ENCODE measurements at places on chromosomes 16 and 17.

DNA sequence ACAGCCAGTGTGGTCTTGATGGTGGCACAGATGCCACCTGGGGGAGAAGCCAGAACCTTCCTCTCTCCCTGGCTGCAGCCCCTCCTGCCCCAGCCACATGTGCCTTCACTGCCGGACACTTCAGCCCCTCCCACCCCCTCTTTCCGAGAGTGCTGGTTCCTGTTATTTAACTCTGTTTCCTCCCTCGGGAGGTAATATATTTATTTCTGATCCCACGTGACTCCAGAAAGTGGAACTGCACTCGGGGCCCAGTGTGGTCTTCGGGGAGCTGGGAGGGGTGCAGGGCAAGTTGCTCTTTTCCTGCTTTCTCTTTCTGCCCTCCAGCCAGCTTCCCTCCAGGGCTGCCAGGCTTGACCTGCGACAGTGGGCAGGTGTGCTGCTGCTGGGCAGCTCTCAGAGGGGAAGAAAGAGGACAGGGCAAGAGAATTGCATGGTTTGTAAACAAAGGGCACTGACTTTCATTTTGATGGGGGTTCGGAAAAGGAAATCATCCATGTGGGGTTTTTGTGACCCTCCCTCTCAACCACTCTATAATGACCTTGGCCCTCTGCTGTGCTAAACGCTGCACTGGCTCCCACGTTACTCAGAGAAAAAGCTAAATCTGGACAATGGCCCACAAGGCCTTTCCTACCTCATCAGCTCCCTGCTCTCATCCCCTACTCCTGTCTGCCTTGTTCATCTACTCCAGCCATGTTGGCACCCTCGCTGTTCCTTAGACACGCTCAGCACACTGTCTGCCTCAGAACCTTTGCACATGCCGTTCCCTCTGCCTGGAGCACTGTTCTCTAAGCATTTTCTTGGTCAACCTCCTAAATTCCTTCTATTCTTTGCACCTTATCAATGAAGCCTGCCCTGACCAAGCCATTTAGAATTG, 8.2 kb upstream of the CIITA start:
- no peak for DNase-seq

DNA sequence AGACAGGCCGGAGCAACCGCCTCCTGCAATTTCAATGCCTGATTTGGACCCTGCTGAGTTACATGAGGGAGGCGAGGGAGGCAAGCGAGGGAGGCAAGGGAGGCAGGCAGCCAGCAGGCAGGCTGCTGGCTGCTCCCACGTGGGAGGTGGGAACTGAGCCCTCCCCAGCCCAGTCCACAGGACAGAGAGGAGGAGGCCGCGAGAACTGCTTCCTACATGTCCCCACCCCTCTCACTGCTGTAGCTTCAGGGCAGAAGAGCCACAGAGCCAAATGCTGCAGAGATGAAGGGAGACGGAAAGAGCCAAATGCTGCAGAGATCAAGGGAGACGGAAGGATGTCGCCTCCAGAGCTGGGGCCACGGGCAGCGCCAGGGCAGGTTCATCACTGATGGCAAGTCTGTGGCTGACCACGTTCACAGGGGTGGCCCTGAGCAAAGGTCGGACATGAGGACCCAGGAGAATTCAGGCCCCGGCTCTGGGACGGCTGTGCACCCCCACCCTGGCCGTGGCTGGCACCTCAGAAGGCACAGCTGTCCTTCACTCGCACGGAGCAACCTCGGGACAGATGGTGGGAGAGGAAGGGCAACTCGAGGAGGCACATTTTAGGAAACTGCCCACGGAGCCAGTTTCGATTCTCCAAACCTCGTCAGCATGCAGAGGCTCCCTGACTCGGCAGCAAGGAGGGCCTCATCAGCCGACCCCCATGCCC, 21.5 kb downstream of the RPH3AL start:
- no peak for DNase-seq

DNA sequence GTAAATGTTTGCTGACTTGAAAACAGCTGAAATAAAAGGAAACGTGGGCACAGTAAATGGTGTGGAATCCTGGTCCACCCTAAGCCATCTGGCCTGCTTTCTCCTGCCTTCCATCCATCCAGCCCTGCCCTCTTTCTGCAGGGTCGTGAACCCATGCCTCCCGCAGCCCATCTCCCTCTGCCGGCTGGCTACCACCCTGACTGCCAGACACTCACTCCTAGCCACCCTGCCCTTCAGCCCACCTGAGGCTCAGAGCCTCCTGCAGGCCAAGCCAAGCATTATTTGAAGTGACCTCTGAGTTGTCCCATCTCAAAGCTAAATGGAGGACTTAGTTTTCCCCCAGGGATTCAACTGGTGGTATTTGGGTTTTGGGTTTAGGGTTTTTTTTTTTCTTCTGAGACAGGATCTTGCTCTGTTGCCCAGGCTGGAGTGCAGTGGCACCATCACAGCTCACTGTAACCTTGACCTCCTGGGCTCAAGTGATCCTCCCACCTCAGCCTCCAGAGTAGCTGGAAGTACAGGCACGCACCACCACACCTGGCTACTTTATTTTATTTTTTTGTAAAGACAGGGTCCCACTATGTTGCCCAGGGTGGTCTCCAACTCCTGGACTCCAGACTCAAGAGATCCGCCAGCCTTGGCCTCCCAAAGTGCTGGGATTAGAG, 8.4 kb downstream of the ZDHHC1 start:
- no peak for DNase-seq

DNA sequence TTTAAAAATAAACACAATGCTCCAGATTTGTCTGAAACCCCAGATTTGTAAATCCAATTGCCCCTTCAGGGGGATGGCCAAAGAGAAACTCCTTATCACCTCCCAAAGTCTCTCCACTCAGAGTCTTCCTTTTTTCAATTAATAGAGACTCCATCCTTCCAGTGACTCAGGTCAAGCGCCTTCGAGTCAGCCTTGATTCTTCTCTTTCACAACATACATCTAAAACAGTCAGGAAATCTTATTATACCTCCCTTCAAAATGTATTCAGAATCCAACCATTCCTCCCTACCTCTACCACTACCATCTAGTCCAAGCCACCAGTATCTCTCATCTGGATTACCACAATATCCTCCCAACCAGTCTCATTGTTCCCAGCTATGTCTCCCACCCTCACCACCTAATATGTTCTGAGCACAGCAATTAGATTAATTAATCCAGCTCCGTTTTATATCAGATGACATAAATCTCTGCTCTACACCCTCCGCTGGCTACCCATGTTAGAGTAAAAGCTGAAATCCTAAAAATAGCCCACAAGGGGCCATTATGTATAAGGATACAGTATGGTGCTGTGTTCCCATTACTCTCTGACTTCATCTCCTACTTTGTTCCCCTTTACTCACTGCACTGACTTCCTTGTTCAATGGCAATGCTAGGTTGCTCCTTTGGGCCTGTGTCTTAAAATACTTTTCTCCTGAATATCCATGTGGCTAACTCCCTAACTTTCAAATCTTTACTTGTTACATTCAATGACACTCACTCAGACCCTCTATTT, 11.8 kb downstream of the SIAH1 start:
- peak; percentile 57 for DNase-seq

DNA sequence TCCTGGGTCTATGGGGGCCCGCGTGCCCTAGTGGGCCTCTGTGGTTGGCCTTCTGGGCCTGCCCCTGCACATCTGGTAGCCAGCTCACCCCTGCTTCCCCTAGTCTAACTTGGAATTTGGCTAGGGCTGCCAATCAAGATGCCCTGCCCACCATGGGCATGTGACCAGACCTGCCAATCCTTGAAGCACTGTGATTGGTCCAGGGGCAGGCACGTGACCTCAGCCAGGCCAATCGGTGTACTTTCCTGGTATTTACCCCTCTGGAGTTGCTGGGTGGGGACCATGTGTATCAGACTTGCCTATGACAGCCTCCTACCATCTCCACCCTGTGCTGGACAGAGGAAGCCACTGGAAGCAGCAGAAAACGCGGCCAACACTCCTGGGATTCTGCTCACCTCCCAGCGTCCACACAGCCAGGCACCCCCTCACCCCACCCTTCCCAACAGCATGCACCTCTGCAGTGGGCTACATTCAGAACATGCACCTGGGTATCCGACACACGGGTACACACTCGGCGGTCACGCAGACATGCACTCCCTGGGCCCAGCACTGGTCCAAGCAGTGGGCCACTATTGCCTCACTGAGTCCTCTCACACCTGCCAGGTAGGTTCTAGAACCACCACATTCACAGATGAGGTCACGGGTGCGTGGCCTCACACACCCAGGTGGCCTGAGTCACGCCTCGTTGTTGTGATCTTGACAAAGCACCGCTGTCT, 96.9 kb downstream of the RBFOX3 start:
- DNase-seq: no peak

DNA sequence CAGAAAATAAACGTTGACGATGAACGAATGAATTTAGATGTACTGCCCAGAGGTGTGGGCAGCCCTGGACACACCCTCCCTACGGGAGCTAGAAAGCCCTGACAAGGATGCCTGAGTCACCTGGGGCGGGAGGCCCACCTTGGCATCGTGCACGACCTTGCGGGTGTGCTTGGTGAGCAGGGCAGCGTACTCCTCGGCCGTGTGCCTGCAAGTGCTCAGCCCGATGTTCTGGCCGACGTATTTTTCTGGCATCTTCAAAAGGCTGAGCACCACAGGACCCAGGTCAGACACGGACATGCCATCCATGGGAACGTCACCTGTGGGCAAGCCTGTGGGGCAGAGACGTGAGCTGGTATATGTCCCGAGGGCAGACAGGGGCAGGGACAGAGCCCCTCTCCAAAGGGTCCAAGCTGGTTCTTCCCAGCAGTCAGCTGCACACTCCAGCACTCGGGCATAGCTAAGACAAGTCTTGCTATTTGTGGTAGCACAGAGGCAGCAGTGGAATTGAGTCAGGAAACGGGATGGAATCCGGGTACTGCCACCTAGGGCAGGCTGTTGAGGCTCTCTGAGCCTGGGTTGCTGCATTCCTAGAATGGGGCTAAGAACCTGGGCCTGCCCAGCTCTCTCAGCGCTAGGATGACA, 10.8 kb downstream of the NMRAL1 start:
- no peak for DNase-seq

- DNase-seq: no peak
Observed at GRCh38 chr16:78925083-78925767, 675.3 kb downstream of the MAF start.

DNA sequence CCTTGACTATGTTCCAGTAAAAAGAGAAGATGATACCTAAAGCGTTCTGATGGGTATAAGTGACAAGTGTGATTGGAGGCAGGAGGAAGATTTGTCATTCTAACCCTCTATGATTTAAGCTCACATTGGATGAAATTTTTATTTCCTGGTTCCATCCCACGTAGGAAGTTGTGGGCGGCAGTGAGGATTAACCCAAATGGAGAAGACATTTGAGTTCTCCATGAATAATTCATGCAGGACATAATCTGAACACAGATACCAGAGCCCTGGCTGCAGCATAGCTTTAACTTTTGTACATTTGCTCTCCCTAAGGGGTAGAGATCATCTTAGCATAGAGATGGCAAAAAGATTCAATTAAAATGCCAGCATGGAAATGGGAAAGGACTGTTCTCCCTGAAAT, 146.3 kb downstream of the SLC39A11 start:
- DNase-seq: no peak

GRCh38 chr17:31068291-31068690, 26.5 kb upstream of the NF1 start:
- peak; percentile 42 for DNase-seq

GRCh38 chr17:31918701-31919128, 17.2 kb upstream of the UTP6 start:
- DNase-seq: no peak

GRCh38 chr17:8965394-8966168, at the start of gene PIK3R5:
TSS of gene PIK3R5 (minus strand) at chr17:8965707. CDS start at chr17:8911494, 54,213 bp downstream.
- no peak for DNase-seq

DNA sequence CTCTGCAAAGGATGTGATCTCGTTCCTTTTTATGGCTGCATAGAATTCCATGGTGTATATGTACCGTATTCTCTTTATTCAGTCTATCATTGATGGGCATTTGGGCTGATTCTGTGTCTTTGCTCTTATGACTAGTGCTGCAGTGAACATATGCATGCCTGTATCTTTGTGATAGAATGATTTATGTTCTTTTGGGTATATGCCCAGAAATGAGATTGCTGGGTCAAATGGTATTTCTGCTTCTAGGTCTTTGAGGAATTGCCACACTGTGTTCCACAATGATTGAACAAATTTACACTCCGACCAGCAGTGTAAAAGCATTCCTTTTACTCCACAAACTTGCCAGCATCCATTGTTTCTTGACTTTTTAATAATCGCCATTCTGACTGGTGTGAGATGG, 60.2 kb upstream of the ADORA2B start:
- no peak for DNase-seq

DNA sequence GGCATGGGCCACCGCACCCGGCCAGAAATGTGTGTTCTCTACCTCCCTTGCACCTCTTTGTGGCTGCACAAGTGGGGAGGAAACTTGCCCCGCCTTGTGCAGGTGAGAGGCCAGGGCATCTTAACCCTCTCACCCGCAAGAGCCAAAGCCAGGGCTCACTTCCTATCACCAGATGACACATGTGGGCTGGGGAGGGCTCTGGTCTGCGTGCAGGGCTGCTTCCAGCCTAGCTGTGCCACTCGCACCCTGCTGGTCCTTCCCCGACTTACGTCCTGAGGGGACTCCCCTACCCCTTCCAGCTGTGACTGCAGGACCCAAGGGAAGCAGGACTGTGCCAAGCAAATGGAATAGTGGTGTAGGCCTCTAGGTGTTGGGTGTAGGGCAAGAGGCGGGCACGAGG, 6.9 kb downstream of the MIEF2 start:
- no peak for DNase-seq

DNA sequence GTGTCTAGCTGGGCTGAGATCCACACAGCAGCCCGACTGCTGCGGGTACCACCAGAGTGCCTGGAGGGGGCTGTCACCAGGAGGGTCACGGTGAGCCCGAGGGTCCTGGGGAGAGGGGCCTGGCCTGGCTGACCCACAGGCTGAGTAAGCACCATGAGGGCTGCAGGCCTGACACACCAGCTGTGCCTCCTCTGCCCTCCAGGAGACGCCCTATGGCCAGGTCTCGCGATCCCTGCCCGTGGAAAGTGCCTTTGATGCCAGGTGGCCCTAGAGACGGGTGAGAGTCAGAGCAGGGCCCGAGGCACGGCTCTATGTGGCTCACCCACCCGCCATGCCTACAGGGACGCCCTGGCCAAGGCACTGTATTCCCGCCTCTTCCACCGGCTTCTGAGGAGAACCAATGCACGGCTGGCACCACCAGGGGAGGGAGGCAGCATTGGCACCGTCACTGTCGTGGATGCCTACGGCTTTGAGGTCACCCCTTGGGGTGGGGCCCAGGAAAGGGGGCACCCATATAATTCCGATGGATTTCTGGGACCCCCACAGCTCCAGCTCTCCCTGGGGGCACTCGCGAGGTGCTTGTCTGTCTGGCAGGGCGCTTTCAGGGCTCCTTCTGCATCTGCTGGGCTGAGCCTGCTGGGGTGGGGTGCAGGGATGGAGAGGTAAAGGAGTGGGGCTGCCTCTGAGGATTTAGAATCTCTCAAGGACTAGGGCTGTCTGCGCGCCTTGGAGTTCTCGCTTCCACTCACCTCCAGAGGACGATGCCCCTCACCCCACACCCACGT, 7.1 kb downstream of the MYO15B start:
- no peak for DNase-seq

Measured in foreskin fibroblast (primary cell).